ENCODE measurements at places on chromosomes 16 and 17.

- H3K4me3 ChIP-seq: no peak overlapping the region
- no peak for DNase-seq
- H3K27me3 ChIP-seq: peaks cover 3% of the 10 kb centered on the region
These were observed 8.8 kb upstream of the ITGB4 start for GRCh38 chr17:75712446-75712845.

DNA sequence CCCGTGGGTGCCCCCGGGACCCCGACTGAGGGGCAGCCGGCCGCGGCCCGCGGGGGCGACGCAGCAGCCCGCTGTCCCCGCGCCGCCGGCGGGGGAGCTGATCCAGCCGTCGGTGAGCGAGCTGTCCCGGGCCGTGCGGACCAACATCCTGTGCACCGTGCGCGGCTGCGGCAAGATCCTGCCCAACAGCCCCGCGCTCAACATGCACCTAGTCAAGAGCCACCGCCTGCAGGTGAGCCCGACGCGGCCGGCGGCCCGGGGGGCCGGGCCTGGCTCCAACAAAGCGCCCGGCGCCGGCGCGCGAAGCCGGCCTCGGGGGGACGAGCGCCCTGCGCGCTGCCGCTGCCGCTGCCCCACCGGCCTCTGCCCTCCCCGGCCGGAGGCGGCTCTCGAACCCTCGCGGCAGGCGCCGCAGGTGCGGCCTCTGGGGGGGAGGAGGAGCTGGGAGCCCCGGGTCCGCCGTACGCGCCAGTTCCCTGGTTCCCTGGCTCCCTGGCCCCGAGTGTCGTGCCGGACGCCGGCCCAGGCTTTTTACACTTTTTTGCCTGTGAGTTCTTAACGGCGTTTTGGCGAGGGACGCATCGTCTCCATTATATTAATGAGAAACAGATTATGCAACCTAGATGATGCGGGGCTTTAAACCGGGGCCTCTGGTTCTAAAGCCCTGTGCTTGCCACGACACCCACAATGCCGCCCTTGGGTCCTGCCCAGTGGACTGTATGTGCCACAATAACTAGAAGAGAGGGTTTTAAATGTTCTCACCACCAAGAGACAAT lies 521 bp downstream of the ATMIN start:
- H3K36me3 ChIP-seq: no peaks in the 10 kb centered on the region
- peak overlapping the region; percentile 69 for H3K4me3 ChIP-seq
- peaks cover 25% of the 10 kb centered on the region for H3K4me1 ChIP-seq
- peak overlapping the region; percentile 73 for H3K27ac ChIP-seq
- DNase-seq: peak; percentile 39
- H3K27me3 ChIP-seq: no peaks in the 10 kb centered on the region

GRCh38 chr17:39653662-39654331 lies 11.4 kb upstream of the TCAP start:
- no peaks in the 10 kb centered on the region for H3K36me3 ChIP-seq
- no peaks in the 10 kb centered on the region for H3K27me3 ChIP-seq
- no peak overlapping the region for H3K4me3 ChIP-seq
- peak; percentile 70 for DNase-seq
- H3K4me1 ChIP-seq: peaks cover 46% of the 10 kb centered on the region
- no peak overlapping the region for H3K27ac ChIP-seq

DNA sequence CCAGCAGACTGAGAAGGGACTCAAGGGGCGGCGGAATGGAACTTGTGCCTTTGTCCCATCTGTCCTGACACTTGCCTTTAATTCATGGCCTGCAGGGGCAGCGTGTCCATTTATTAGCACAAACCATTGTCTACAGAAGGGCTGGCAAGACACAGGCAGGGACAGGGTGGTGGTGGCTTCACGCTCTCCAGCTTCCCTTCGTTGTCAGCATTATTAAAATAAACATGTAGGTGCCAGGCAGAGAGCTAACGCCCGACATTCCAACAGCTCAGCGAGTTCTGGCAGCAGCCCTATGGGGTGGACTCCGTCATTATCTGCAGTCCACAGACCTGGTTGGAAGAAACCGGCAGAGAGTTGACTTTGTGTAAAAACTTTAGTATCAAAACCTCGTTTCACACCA lies 16.3 kb downstream of the DNAI2 start:
- H3K36me3 ChIP-seq: no peaks in the 10 kb centered on the region
- H3K4me1 ChIP-seq: no peaks in the 10 kb centered on the region
- no peaks in the 10 kb centered on the region for H3K27me3 ChIP-seq
- H3K4me3 ChIP-seq: no peak overlapping the region

DNA sequence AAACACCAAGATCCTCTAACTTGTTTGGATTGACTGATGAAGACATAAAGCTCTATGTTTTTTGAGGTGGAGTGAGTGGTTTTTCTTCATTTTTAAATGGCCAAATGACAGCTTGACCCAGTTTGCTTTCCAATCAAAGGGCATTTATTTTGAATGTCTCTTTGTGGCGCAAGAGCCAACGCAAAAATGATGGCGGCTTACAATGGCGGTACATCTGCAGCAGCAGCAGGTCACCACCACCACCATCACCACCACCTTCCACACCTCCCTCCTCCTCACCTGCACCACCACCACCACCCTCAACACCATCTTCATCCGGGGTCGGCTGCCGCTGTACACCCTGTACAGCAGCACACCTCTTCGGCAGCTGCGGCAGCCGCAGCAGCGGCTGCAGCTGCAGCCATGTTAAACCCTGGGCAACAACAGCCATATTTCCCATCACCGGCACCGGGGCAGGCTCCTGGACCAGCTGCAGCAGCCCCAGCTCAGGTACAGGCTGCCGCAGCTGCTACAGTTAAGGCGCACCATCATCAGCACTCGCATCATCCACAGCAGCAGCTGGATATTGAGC lies 329 bp downstream of the NLK start:
- H3K27me3 ChIP-seq: no peaks in the 10 kb centered on the region
- peak overlapping the region; percentile 97 for H3K27ac ChIP-seq
- DNase-seq: no peak
- peaks cover 54% of the 10 kb centered on the region for H3K4me1 ChIP-seq
- H3K4me3 ChIP-seq: no peak overlapping the region
